ENCODE measurements at places on chromosomes 1 and 21.

DNA sequence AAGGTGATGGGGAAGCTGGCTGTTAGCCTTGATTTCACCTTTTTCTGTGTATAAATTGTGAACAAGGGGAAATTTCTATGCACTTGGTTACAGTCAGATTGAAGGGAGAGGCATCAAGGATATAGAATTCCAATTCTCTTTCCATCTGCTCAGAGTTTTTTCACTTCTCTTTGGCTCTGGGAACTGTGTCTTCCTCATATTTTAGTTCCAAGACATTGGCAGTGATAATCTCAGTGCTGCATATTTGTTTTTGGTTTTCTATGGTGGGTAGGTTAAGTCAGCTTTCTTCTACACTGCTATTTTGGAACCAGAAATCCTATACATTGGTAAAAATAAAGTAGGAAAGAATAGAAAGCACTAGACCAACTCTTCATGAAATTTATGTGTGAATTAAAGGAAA is 569.6 kb upstream of the CXADR start:
- no peak for DNase-seq

- DNase-seq: no peak
These were observed at the start of gene TRPM2 for GRCh38 chr21:44353191-44353970. TSS of gene TRPM2 (plus strand) at chr21:44353621. CDS start at chr21:44353701, 80 bp downstream.

DNA sequence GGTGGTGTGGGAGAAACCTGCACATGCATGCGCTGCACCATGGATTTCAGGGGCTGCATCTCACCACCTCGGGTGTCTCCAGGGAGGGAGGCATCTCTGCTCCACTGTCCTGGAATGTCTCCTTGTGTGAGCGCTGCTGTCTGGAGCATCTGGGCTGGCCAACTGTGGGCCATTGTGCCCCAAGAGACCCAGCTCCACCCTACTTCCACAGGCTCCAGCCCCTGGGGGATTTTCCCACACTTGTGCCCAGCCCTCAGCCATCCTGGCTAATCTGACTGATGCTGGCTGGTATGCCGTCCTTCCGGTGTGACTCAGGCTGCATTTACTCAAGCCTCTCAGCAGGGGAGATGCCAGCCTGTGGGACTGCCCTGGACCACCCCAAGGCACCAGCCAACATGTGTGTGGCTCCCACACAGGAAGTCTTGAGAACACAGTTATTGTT is 62.0 kb downstream of the TRIM11 start:
- no peak for DNase-seq

- DNase-seq: no peak
These were observed 50.7 kb downstream of the VAV3 start for GRCh38 chr1:107914119-107914765.

- DNase-seq: no peak
These were observed 278 bp upstream of the KRTAP27-1 start for GRCh38 chr21:30337772-30338171.

DNA sequence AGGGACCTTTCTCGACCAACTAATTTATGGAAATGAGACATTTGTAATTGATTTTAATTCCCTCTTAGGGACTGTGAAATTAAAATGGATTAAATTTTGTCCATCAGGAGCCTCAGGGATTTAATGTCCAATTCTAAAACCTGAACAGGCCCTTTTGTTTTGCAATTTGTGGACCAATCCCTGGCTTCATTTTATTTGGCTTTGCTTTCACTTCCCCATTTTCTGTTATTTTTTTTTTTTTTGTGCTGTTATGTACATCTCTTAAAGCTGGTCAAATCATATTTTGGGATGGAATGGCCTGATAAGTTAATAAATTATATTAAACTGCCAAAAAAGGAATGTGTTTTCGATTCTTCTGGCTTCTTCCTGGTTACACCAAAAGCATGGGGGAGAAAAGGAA is 28.9 kb downstream of the ZSCAN20 start:
- no peak for DNase-seq

DNA sequence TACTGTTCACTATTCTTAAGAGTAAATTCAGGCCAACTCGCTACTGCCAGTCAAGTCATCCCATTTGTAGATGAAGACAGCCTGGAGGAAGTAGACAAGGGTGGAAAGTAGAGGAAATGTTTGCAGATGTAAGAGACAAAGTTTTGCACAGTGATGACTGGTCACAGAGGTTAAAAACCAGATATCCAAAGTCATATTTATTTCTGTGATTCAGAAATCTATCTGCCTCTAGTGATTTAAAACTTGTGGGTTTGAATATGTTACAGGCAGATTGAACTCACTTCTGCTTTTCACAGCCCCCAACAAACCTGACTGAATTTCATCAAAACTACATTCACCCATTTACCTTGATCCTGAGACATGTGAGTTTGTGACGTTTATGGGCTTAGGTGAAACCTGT is 484.7 kb upstream of the C1orf87 start:
- no peak for DNase-seq

- DNase-seq: no peak
These were observed 1126.9 kb downstream of the KCNT2 start for GRCh38 chr1:195481293-195481692.

DNA sequence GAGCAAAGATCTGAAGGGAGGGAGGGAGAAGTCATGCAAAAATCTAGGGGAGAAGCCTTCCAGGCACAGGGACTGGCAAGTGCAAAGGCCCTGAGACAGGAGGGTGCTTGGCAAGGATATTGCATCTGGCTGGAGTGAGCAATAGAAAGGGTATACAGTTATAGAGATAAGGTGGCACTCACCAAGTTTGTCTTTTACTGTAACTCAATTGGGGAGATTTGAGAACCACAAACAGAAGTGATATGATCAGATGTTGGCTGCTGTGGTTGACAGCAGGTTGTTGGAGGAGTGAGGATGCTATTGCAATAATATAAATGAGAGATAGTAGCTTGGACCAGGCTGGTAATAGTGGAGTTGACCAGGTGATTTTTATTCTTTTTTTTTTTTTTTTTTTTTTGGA is 25.6 kb downstream of the MCOLN3 start:
- DNase-seq: no peak

DNA sequence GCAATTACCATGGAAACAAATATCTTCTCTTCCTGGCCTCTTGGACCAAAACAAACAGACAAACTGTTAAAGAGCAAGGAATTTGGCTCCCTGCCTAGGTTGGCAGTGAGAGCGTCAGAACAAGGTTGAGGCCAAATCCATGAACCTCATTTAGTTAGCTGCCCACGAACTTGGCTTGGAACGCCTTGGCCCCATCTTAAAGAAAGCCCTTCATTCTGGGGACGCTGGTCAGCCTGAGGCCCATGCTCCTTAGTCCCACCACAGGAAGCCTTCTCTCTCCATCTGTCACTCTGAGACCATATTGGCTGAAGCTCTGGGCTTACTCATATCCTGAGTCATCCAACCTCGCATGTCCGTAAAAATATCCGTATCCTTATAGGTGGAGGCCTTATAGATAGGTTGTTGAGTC is 62.4 kb upstream of the DIRAS3 start:
- no peak for DNase-seq

GRCh38 chr1:54481201-54481884 is 66.7 kb upstream of the ACOT11 start:
- DNase-seq: no peak

GRCh38 chr1:190679983-190680382 is 202.3 kb upstream of the BRINP3 start:
- DNase-seq: no peak

GRCh38 chr1:167854184-167854583 is 59.8 kb downstream of the ADCY10 start:
- DNase-seq: no peak

DNA sequence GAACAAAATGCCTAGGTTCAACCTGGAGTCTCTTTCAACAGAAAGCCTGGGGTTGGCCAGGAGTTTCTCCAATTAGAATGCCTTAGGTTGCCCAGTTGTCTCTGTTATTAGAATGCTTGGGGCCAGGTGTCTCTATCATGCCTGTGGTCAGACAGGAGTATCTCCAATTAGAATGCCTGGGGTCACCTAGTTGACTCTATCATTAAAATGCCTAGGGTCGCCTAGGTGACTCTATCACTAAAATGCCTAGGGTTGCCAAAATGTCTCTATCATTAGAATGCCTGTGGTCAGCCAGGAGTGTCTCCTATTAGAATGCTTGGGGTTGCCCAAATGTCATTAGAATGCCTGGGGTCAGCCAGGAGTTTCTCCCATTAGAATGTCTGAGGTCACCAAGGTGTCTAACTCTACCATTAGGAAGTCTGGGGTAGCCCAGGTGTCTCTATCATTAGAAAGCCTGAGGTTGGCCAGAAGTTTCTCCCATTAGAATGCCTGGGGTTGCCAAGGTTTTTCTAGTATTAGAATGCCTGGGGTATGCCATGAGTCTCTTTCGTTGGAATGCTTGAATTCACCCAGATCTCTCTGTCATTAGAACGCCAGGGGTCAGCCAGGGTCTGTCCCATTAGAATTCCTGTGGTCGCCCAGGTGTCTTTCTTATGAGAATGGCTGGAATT is 57.9 kb downstream of the RNF187 start:
- DNase-seq: no peak

DNA sequence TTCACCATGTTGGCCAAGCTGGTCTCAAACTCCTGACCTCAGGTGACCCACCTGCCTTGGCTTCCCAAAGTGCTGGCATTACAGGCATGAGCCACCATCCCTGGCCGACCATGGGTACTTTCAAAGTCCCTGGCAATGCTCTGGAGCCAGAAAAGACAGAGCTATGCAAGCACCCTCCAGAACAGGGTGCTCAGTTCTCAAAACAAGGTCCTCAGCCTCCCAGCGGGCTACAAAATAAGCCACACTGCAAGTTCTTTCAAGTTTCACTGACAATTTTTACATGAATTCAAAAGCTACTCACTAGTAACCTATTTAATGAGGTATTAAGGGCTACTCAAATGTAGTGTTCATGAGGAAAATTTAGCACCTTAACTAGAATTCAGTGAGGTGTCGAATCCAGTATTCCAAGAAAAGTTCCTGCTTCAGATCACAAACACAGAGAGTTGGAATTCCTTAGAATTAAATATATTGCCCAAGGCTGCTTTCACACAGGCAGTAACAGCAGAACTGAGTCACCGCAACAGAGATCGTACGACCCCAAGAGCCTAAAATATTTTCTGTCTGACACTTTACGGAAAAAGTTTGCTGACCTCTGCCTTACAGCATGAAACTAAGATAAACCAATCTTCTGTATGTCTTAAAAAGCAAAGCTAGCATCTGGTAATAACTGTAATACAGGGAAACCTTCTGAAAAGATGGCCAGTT is 60.7 kb downstream of the HSF2BP start:
- no peak for DNase-seq

- DNase-seq: no peak
These were observed 368.0 kb downstream of the PDE4B start for GRCh38 chr1:66160719-66161118.

- no peak for DNase-seq
These were observed 37.4 kb downstream of the TMCO4 start for GRCh38 chr1:19762175-19762779.

DNA sequence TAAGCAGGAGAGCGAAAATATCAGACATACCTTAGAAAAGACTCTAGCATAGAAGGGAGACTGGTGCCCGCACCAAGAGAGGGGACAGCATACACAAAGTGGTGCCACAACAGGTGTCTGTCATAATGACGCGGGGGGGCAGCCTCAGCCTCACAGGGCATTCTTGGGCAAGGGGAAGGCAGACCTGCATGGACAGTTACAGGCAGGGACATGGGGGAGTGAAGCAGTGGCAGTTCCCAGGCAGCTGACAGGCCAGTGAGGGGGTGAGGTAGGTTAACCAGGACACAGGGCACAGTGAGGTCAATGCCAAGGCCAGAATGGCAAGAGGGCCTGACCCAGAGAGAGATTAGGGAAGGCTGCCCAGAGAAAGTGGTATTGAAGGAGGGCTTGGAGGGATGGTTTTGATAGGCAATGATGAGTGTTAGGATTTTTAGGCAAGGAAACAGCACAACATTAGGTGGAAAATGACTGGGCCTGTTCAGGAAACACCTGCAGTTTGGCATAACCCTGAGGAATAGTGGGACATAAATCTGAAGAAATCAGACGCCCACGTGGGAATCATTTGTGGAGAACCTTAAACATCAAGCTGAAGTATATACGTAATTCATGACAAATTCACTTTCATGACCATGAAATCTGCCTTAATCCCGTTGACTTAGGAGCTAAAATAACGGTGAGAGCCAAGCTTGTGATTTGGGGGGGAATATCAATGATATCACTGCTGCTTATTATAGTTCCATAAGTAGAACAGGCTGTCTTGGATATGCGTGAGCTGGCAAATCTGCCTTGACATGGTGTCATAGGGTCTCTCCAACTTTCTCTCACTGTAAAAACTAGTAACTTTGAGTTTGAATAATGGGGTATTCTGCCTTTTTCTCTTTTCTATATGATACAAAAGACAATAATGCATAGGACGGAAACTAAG is 8.9 kb downstream of the PTPN14 start:
- no peak for DNase-seq

DNA sequence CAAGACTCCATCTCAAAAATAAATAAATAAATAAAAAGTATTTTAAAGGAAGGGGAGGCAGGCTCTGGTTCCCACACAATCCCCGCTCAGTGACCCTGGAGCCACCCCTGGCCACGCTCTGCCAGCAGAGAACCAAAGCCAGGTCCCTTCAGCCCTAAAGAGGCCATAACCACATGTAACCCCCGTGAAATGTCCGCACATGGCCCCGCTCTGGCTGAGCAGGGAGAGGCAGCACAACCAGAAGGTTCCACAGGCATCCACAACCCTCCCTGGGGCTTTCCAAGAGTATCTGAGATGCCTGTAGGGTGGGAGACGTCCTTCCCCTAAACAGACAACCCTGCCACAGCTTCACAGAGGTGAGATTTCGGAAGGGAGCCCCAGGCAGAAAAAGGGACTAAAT is 1.4 kb upstream of the ARF1 start:
- no peak for DNase-seq

DNA sequence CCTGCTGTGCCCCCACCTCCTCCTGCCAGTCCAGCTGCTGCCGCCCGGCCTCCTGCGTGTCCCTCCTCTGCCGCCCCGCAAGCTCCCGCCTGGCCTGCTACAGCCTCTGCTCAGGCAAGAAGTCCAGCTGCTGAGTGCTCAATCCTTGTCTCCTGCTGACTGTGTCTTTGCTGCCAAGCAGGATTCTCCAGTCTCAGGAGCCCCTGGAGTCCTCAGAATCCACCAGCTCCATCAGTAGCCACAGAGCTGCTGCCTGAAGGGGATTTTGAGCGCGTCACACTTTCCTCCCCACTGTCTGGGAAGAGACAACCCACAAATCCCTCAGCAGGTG is 973 bp downstream of the KRTAP10-11 start:
- no peak for DNase-seq

- no peak for DNase-seq
These were observed 24.9 kb upstream of the CTBS start for GRCh38 chr1:84598846-84599741.

Measured in stimulated activated CD4-positive, alpha-beta T cell treated with anti-CD3 and anti-CD28 coated beads, TNF-alpha, amount 100 ng/mL, for 1 hour (primary cell).